Hair follicle dermal papilla cell (primary cell): ENCODE measurements at places on chromosomes 16 and 17. TPM values are rescaled to one million over a fixed set of nuclear protein-coding genes. Genes with fewer than 3 reads are reported as not detected.

ZFHX3 gene
- 11.7 and 13.3 TPM in 2 replicates for total RNA-seq

KRTAP4-9 gene
- not detected in 2 replicates for total RNA-seq

MSLN gene
- total RNA-seq: 0.12 TPM in 1 of 2 replicates, not detected in the other

HS3ST3B1 gene
- 60.2 and 93.6 TPM in 2 replicates for total RNA-seq

C16orf96 gene
- total RNA-seq: under 0.01 and 0.12 TPM in 2 replicates

MLKL gene
- total RNA-seq: 11.5 and 15.7 TPM in 2 replicates

LRRC75A gene
- 0.12 and 0.32 TPM in 2 replicates for total RNA-seq

KRTAP16-1 gene
- not detected in 2 replicates for total RNA-seq

KRT36 gene
- total RNA-seq: not detected in 2 replicates

NLRC5 gene
- 60.2 and 61.2 TPM in 2 replicates for total RNA-seq

KRTAP4-5 gene
- total RNA-seq: not detected in 2 replicates

PDK2 gene
- 43.2 and 48.5 TPM in 2 replicates for total RNA-seq

TBC1D3G gene
- not detected in 2 replicates for total RNA-seq
